HL-60 (cell line): ENCODE measurements at places on chromosomes 3 and 15.

GRCh38 chr3:106117490-106117858 lies 248.7 kb upstream of the CBLB start:
- DNase-seq: no peak

GRCh38 chr3:5675319-5675718 lies 487.8 kb downstream of the EDEM1 start:
- no peak for DNase-seq

DNA sequence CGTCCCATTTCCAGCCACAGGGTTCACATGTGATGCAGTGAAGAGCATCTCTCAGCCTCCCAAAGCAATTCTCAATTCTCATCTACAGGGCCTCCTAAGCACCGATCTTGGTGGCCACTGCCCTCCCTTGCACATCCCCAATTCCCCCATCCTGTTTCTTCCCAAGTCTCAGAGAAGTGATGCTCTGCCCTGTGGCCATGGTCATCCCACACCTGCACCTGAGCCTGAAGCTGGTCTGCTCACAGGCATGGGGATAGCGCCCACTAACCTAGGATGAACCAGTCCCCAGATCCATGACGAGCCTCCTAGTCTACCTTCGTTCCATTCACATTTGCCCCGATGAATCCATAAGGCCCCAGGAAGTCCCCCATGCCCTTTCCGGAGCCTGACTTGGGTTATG lies 201.5 kb downstream of the UACA start:
- no peak for DNase-seq

DNA sequence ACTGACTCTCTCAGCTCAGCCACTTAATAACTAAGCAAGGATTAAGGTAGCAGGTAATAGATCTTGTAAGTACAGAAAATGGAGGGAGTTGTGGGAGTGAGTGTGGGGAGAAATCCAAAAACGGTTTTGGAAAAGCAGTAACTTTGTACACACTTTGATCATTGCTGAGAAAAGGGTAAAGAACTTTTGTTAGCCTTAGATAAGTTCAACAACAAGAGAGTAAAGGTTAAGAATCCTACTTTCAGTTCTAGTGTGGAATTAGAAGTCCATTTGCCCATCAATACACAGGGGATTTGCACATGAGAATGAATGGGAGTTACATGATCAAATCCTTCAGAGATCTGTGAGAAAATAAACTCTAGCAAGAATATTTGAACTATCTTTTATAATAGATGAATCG lies 528.7 kb downstream of the SOX2 start:
- no peak for DNase-seq

DNA sequence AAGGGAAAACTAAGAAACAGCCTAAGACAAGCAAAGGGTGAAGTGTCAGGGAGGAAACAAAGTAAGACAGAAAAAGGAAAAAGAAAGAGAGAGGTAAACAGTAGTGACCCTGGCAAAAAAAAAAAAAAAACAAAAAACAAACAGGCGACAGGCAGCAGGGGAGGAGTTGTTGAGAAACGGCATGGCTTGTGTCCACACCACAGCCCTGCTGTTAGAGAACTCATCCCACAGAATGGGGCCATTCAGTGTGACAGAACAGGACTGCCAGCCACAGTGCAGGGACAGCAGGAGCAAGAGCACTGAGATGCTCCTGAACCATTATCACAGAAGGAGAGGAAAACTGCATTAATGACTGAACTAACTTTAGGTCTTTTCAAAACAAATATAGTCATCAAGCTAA lies 29.7 kb downstream of the MECOM start:
- DNase-seq: no peak

DNA sequence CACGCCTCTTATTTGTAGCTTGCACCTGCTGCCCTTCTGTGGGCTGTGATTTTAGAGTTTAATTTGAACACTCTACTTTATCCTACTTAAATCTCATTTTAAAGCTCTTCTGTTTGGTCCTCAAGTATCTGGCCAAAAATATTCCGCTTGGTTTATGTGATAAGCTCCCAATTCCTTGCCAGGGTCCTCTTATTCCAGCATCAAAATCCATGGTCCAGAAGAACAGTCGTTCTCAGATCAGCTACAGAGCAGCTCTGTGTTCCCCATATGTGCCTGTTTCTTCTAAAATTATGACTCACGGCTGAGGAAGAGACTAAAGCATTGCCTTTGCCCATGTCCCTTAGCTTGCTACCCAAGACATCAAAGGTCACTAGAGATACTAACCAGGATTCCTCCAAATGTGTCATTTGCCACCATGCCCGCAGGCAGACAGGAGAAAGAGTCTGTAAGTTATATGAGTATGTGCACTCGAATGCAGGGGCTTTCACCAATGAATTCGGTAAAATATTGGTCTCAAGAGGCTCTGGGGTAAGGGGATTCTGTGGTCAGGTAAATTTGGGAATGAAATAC lies 115.2 kb upstream of the ETV5 start:
- DNase-seq: no peak

- DNase-seq: no peak
Observed at GRCh38 chr3:188448813-188449212, 294.9 kb downstream of the LPP start.

GRCh38 chr3:124831628-124832199 lies 55.5 kb downstream of the ITGB5 start:
- DNase-seq: no peak

DNA sequence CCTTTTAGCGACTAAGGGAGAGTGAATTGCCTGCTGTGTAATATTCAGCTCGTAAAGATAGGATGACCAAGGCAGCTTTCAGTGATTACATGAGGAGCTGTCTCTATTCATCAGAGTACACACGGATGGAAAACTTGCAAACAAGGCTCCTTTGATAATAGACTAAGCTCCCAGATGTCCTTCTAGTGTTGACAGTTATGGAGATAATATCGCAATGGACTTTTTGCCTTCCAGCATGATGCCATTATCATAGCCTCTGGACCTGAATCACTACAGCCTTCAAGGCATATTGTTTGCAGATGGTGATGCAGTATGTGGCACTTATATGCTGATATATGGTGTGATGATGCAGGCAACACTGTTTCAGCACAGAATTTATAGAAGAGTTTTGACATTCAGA lies 93.9 kb downstream of the ECT2 start:
- DNase-seq: no peak

DNA sequence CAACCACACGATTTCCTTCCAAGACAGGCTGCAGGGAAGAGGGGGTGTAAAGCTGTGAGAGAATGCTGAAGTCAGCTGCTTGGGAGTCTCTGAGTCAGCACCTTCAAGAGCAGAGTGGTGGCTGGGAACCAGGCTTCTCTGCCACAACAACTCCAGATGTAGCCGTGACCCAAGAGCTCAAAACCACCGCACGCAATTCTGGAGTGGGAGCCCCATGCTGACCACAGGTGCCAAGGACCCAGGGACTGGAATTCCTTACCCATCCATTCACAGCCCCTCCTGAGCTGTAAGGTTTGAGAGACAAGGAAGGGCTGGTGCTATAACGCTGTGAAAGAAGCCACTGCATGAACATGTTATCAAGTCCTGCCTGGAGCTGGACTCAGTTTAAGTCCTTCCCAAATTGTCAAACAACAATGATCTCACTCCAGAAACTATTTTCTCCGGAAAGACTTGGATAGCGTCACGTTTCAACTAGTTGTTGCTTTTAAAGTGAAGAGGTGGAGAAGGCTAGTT lies 61.4 kb downstream of the UMPS start:
- DNase-seq: no peak

- DNase-seq: no peak
Observed at GRCh38 chr3:119636249-119636648, 24.1 kb downstream of the POPDC2 start.

- DNase-seq: no peak
Observed at GRCh38 chr3:48107227-48107626, 81.0 kb downstream of the CDC25A start.

DNA sequence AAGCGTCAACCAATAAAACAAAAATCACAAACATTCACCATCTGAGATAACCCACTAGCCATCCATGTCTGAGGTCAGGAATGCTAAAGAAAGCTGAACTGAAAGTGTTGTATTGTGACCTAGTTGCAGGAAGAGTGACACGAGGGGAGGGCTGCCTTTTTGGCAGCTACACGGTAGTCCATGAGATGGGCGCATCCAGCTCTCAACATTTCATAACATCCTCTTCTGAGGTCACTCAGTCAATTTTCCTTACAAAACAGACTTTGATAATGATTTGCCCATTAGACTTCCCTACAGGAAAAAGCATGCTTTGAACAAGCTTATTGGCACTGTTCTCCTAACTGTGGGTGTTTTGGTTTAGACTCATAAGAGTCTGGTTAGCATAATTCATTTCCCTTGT lies 15.4 kb upstream of the SHF start:
- DNase-seq: no peak

DNA sequence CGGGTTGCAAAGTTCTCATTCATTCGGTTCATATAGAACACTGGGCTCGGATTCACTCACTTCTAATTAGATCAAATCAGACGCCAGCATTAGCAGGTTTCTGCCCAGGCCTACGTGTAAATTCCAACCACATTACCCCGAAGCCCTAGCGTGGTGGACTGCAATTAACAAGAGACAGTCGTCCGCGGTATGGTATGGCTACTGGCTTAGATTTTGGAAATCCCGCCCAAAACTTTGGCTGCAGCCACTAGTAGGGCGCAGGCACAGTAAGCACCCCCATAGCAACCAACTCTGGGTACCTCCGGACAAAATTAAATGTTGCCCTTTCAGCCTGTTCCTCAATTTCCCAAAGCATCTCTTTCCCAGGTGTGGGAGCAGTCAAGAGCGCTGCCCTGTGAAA lies 771 bp downstream of the RARRES1 start:
- DNase-seq: no peak

DNA sequence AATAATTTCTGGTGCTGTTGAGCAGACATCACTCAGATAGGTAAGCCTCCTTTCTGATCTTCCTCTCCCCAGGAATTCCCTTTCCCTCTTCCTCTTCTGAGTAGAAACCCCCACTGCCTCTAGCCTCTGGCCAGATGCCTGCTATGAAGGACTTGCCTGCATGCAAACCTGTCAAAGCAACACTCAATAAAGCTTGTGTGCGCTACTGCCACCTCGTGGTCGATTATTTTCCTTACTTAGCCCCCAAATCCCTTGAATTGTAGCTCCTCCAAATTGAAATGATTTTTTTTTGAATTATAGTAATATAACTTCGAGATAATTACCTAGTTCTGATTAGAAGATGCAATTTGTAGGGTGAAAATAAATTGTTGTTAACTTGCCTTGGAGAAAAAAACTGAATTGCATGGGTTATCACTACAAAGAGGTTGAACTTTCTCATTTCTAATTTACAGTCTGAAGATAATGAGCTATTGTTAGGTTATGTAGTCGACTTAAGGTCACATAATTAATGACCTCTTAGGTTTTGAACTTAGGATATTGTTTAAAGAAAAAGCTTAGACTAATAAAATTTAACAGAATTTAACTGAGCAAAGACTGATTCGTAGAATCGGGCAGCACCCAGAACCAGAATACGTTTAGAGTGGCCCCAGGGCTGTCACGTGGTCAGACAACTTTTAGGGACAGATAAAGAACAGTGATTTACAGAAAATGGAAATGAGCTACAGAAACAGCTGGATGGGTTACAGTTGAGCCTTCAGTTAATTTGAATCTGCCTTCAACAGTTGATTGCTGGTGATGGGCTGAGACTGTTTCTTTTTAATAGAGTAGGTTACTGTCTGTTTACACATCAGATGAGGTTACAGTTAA lies 269.3 kb downstream of the ARPP21 start:
- DNase-seq: peak; percentile 52

- no peak for DNase-seq
Observed at GRCh38 chr3:120348065-120348990, 826 bp downstream of the LRRC58 start.

DNA sequence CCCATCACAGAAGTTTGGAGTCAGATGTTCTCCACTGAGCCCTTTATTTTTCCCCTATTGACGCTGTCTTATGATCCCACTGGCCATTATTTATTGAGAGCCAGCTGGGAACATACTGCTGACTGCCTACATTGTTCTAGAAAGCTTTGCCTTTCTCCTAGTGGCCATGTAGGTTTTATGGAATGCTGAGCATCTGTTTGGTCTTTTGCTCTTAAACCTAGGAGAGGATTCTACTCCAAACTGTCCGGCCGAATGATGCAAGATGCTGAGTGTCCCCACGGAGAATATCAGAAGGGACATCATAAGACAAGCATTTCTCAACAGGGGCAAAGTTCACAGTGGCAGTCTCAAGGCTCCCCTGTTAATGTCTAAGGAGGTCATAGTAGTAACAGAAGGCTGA lies 171.4 kb downstream of the ARRDC4 start:
- no peak for DNase-seq

- DNase-seq: peak; percentile 83
Observed at GRCh38 chr15:89820666-89821611, 6.3 kb upstream of the ANPEP start.

DNA sequence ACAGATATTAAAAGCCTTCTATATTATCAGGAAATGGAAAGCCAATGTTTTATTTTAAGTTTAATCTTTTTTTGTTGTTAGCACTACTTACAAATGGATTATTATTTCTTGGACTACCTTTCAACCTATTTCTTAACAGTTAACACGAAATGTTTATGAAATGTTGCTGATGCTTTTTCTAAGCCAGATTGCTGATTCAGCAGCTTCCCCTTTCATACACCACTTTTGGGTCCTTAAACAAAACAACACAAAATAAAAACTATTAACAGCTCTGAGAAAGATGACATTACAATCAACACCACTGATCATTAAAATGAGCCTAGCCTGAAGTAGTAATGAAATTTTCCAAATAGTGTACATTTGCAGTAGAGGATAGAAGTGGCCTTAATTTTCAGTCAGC lies 99.2 kb upstream of the VEPH1 start:
- DNase-seq: no peak

DNA sequence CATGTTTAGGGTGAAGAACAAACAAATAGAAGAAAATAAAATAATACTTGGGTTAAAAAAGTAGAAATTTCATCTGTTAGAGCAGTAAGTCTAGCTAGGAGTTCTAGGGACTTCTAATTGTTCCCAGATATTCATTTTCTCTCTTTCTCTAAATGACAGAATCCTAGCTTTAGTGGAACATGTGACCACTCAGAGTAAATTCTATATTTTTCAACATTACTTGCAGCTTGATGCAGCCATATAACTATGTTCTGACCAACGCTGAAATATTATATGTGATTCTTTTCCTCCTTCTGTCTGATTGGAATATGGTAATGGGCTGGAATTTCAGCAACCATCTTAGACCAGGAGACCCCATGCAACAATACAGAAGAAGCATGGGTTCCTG lies 8.1 kb downstream of the PTX3 start:
- no peak for DNase-seq
